ENCODE measurements at places on chromosomes 2 and 18.

- DNase-seq = no peak
Measured at GRCh38 chr2:147519178-147519577, 325.7 kb upstream of the ACVR2A start.

DNA sequence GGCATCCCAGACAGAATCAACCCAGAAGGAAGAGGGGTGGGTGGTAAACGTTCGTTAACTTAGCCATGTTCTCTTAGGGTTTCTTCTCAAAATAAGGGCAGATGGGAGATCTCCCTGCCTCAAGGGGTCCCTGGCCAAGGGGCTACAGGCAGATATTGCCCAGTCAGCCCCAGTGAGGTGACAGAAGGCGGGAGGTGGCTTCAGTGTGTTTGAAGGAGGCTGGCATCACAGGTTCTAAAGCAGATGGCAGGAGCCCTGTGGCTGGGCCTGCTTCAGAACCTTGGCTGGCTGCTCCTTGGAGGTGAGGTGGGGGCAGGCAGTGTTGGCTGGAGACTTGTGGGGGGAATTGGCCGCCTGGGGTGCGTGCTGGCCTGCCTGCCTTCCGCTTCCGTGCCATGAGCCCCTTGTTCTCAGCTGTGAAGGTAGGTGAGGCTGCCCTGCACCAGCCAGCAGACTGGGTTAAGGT, 23.5 kb downstream of the HPCAL1 start:
- no peak for DNase-seq

DNA sequence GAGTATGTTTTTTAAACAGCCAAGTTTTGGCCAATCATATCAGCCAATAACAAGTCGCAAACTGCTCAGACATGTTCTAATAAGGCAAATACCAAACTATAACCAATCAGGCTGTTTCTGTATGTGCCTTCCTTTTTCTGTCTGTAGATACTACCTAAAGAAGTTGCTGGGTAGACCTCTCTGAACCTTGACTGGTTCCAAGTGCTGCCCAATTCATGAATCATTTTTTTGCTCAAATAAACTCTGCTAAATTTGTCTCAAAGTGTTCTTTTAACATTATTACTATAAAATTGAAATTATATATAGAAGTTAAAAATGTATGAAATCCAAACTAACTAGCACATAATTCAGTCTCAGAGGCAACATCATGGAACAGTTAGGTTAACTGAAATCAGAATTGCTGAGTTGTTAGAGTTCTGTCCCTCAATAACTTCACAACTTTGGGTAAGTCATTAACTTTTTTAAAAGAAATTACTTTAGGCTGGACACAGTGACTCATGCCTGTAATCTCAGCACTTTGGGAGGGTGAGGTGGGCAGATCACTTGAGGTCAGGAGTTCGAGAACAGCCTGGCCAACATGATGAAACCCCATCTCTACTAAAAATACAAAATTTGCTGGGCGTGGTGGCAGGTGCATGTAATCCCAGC, 4.9 kb upstream of the TTC21B start:
- DNase-seq = no peak

DNA sequence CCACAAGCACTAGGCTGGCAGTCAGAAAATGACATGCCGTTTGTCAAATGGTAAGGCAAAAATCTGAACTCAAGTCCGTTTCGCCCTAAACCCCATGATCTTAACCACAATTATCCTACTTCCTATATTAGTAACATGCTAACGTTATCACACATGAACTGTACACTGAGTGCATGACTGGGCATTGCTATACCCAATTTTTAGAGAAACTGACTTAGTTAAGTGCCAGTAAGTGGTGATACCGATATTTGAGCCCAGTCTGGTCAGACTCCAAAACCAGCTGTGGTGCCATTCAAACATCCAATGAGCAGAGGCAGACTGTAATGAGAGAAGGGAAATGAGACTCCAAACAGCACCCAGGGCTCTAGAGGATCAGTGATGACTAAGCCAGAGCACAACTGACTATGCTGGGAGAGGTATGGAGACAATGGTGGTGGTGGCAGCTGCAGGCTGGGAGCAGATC, 311.7 kb upstream of the PKDCC start:
- no peak for DNase-seq

GRCh38 chr18:40120356-40120755, 1834.7 kb upstream of the PIK3C3 start:
- DNase-seq = no peak

Data from HFF-Myc (cell line).